Osteoblast (primary cell): ENCODE measurements at places on chromosomes 5 and 9. TPM values are rescaled to one million over a fixed set of nuclear protein-coding genes. Genes with fewer than 3 reads are reported as not detected.

GRCh38 chr5:171575386-171575785 is 155.9 kb downstream of the FGF18 start:
- DNase-seq: no peak

- no peak for DNase-seq
Observed at GRCh38 chr9:77714077-77714549, 66.0 kb upstream of the GNA14 start.

DNA sequence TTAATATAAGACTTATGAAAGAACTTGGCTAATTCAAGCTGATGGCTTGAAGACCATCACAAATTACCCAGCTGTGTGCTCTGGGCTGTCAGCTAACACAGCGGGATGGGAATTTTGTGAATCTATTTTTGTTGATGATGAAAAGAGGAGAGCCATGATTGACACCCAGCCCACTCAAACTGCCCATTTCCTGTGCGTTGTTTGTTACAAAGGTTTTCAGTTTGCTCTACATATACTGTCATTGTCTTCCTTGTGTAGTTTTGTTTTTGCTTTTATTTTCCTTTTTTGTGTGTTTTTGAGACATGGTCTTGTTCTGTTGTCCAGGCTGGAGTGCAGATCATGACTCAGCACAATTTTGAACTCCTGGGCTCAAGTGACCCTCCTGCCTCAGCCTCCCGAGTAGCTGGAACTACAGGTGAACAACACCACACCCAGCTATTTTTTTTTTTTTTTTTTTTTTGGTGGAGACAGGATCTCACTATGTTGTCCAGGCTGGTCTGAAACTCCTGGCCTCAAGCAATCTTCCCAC is 400.3 kb downstream of the ICE1 start:
- DNase-seq: no peak

DNA sequence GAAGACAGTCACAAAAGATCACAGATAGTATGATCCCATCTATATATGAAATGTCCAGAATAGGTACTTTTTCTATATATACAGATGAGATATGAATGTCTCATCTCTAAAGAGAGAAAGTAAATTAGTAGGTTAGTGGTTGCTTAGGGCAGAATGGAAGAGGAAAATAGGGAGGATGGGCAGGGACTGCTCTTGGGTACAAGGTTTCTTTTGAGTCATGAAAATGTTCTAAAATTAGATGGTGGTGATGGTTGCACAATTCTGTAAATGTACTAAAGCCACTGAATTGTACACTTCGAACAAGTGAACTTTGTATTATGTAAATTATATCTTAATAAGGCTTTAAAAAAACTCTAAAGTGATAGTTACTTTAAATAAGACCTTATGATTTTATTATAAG is 59.6 kb upstream of the GRAMD2B start:
- no peak for DNase-seq

DNA sequence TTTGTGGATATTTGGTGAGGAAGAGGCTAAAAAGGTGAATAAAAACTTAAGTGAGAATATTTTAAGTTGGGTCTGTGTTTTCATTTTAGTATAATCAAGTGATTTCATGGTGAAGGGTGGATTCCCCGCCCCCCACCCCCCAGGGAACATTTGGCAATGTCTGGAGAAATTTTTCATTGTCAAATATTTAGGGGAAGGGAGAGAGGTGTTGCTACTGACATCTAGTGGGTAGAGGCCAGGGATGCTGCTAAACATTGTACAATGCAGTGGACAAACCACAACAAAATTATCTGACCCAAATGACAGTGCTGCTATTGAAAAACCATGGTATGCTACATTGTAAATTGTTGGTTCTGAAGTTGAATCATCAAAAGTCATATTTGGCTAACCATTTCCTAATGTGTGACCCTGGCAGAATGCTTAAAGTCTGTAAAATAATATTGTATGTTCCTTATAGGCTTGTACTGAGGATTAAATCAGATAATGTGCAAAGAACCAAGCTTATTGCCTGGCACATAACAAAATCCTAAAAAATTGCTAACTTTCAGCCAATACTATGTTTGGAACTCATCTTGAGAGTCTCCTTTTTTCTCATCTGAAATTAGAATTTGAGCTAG is 5.6 kb downstream of the C5orf24 start:
- peak; percentile 84 for DNase-seq

DNA sequence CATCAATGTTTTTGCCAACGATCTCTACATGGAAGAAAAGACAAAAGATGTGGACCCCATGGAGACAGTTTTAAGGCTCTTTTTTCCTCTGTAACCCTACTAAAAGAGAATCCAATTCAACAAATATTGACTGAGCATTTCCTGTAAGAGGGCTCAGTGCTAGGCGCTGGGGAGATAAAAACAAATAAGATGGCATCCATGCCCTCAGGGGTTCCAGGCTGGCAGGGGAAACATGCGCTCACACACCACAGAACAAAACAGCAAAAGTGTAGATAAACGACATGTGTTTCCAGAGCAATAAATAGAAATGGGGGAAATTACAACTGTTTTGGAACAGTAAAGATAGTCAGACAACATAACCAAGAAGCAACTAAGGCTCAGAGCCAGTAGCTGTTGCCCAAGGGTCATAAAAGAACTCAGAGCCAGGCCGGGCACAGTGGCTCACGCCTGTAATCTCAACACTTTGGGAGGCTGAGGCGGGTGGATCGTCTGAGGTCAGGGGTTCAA is 25.2 kb downstream of the ZNF608 start:
- DNase-seq: no peak

GRCh38 chr9:111986035-111986556 is 89.5 kb downstream of the UGCG start:
- DNase-seq: no peak

- DNase-seq: peak; percentile 51
Observed at GRCh38 chr5:178113841-178114324, 551 bp downstream of the N4BP3 start.

GRCh38 chr9:131649646-131650045 is 90.2 kb downstream of the RAPGEF1 start:
- DNase-seq: no peak

- no peak for DNase-seq
Observed at GRCh38 chr5:83956386-83956785, 235.7 kb upstream of the HAPLN1 start.

- no peak for DNase-seq
Observed at GRCh38 chr5:131209175-131209505, 38.4 kb downstream of the LYRM7 start.

GRCh38 chr9:87725356-87725899 is 491 bp upstream of the CTSL start:
- peak; percentile 68 for DNase-seq

DNA sequence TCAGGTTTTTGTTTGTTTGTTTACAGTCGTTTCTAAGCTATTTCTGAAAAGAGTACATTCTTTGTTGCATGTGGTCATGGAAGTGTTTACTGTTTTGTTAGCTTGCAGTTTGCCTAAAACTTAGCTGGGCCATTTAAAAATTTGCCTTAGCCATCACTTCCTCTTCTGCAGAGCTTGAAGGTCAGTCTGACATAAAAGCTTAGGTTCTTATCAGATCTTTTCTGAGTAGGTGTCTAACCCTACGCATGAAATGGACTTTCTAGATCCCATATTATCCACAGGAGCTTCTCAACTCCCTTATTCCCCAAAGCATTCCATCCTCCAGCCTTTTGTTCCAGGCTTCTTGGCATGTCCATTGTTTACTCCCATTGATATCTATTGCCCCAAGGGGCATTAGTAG is 90.3 kb downstream of the AP3B1 start:
- DNase-seq: no peak

DNA sequence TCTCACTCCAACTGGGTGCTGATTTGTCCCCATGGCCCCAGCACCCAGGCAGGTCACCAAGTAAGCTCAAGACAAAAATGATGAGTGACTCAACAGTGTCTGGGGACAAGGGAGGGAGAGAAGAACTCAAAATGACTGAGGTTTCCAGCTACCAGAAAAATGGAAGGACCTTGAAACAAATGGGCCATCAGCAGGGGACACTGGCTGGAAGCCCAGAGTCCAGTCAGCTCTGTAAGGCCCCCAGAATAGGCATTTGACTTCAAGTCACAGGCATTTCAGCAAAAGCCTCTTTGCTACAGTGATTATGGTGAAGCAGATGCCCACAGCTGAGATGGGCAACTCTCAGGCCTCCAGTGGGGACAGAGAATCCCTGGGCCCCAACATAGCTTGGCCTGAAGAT is 139.0 kb upstream of the GABRP start:
- peak; percentile 65 for DNase-seq

DNA sequence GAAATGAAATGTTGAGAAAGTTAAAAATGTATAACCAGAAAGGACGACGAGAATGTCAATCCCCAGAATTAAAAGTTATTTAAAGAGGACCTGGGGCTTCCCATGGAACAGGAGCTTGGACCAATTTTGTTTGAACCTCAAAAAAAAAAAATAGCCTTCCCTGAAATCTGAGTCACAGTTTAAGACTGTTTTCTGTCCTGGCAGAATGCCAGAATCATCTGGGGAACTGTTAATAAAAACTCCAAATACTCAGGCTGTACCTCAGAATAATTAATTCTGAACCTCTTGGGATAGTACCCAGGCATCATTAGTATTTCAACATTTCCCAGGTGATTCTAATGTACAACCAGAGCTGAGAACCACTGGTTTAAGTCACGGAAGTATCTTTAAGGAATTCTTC is 102.2 kb upstream of the SLCO6A1 start:
- DNase-seq: no peak

DNA sequence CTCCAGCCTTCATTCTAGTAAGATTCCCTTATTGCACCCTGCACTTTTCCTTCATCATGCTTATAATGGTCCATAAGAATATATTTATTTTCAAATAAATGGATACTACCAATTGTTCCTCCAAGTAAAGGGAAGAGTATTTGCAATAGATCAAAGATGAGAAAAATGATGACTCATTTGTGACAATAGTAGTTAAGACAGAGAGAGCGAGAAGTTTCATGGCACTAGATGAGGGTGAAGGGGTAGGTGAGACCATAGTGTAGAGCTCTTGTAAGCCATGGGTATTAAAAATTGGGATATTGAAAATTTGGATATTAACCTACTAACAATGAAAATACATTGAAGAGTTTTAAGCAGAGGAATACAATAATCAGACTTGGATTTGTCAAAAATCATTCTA is 404.6 kb downstream of the EFNA5 start:
- no peak for DNase-seq

DNA sequence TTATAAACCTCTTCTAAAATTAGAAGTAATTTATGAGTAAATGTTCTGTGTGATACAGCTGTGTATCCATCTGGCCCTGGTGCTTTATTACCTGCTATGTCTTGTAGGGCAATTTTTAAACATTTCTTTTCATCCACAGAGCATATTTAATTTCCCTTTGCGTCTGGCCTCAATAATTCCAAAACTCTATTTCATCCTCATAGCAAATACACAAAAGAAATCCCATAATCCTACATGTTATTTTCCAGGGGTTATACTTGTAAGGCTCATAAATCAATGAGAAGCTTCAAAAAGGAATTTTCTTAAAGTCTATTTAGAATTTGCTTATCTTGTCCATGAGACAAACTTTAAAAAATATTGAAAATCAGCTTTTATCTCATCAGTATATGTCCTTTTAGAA is 167.0 kb downstream of the TTC39B start:
- no peak for DNase-seq

MEF2C gene
- total RNA-seq: 9.4 and 13.4 TPM in 2 replicates

TAF11L12 gene
- total RNA-seq: 0.29 TPM in 1 of 2 replicates, not detected in the other
